ENCODE measurements at places on chromosomes 6 and 20. TPM values are rescaled to one million over a fixed set of nuclear protein-coding genes. Genes with fewer than 3 reads are reported as not detected.

DNA sequence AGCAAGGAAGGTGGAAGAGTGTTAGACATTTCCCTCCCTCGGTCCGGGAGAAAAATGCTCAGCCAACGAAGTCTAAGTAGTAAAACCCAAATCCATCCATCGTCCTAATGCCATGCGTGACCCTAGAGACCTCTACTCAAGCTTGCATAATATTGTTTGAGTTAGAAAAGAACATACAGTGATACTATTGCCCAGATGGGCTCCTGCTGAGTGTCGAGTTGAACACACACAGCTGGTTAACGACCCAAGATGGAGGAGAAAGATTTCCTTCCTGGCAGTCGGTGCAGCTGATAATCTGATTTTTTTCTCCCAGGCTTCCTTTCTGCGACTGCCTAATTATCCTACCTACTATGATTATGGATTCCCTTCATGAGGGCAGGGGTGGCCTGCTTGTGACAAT lies 164.4 kb upstream of the KCNG1 start:
- DNase-seq = no peak

DNA sequence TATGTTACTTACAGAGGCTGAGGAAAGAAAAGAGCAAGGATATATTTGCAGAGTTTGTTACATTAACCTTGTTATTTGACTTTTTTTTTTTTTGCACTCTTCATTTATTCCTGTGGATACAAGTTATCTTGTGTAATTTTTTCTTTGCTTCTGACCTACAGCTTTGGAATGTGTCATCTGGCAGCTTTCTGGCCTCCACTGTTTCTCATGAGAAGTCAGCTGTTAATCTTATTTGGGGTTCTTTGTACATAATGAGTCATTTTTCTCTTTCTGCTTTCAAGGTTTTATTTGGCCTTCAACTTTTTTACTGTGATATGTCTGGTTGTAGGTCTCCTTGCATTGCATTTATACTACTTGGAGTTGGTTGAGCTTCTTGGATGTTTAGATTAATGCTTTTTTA lies 333.4 kb downstream of the SMOC2 start:
- no peak for DNase-seq

- DNase-seq = no peak
These were observed 11.5 kb downstream of the HLA-DPA1 start for GRCh38 chr6:33061987-33062386.

DNA sequence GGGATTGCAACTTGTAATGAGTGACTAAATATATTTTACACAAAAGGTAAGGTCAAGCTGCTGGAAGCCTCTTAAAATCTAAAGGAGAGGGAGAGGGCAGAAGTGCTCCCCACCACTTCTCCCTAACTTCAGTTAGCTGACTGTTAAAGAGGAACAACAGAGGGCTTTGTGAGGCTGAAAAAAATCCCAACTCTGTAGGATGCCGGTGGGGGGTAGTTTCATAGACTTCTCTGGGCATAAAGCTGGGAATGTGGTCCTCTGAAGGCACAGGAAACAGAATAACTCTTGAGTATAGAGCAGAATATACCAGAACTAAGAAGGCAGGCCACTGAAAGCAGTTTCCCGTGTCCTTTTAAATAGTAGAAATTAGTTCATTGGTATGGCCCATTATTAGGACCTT lies 71.6 kb downstream of the KIF6 start:
- DNase-seq = no peak

GRCh38 chr20:57202309-57202708 lies 64.1 kb downstream of the BMP7 start:
- no peak for DNase-seq

- DNase-seq = no peak
These were observed 12.4 kb upstream of the GDAP1L1 start for GRCh38 chr20:44234566-44235317.

DNA sequence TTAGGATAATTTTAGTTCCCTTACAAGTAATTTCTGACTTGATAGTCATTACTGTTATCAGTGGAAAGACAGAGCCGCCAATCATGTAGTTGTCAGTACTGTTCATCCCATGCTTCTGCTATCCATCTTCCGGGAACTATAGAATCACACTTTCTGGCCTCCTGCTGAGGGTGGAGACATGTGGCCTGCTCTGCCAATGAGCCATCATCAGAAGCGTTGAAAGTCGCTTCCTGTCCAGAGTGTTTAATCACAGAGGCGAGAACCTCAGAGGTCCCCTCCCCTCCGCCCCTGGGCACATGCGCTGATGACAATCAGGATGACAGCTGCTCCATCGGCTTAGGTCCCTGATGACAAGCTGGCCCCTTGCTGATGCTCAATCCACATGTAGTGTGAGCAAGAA lies 3.0 kb downstream of the DDO start:
- DNase-seq = no peak

DNA sequence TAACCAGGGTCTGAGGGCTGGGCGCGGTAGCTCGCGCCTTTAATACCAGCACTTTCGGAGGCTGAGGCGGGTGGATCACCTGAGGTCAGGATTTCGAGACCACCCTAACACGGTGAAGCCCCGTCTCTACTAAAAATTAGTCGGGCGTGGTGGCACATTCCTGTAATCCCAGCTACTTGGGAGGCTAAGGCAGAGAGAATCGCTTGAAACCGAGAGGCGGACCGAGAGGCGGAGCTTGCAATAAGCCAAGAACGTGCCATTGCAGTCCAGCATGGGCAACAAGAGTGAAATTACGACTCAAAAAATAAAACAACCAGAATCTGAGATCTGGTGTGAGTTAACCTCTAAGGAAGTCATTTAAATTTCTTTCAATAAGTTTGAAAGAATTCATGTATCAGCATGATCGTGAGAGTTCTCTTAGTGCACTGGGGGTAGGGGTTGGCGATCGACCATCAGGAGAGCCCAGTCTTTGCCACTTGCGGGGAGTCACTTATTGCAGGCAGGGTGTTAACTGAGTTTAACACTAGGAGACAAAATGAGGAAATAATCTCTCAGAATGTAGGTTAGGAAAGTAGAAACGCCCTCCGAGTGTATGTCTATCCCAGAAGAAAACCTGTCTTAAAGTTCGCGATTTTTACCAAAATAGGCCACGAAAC lies 206.5 kb upstream of the ZNF184 start:
- DNase-seq = no peak

DNA sequence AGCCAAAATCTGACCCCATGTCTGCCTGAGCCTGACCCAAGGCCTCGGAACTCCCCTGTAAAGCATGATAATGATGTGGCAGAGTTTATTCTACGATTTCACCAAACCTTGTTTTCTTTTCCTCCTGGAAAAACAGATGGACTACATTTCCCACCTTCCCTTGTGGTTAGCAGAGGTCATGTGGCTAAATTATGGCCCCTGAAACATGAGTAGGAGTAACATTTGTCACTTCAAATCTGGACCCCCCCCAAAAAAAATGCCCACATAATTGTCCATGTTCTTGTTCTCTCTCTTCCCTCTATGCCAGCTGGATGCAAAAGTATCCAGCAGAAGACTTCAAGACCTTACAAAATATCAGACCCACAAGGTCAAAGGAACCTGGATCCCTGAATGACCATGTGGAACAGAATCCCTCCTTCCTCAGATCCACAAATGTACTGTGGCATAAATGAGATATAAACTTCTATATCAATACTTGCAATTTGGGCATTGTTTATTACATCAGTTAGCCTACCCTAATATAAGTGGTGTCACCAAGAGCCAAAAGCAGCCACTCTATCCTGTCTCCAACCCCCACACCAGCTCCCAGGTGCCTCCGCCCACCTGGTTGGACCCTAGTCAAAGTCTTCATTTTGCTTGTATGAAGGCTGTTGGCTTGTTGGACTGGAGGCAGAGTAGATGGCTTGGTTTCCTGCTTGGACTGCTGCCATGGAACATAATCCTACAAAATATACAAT lies 1.4 kb downstream of the C20orf96 start:
- DNase-seq = no peak

GRCh38 chr6:103783329-103783728 lies 1076.4 kb downstream of the HACE1 start:
- DNase-seq = no peak

DNA sequence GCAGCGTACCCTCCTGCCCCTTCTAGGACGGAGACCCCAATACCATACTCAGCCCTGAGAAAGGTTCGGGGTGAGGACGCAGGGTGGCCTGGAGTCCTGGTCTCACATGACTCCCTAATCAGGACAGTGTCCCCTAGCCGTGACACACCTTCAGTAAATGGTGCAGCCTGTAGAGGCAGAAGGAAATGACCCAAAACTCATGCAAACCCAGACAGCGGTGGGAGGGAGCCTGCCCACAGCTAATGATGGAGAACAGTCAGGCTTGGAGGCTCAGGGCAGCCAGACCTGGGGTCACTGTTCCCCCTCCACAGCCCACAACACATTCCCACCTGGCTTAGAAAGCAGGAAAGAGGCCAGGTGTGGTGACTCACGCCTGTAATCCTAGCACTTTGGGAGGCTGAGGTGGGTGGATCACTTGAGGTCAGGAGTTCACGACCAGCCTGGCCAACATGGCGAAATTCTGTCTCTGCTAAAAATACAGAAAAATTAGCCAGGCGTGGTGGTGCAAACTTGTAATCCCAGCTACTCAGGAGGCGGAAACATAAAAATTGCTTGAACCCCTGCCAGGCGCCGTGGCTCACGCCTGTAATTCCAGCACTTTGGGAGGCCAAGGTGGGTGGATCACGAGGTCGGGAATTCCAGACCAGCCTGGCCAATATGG lies 8.8 kb upstream of the HMGA1 start:
- no peak for DNase-seq

- DNase-seq = no peak
These were observed 136.3 kb downstream of the CD109 start for GRCh38 chr6:73832313-73832712.

GRCh38 chr6:129194306-129194941 lies 311.5 kb downstream of the LAMA2 start:
- DNase-seq = no peak

DNA sequence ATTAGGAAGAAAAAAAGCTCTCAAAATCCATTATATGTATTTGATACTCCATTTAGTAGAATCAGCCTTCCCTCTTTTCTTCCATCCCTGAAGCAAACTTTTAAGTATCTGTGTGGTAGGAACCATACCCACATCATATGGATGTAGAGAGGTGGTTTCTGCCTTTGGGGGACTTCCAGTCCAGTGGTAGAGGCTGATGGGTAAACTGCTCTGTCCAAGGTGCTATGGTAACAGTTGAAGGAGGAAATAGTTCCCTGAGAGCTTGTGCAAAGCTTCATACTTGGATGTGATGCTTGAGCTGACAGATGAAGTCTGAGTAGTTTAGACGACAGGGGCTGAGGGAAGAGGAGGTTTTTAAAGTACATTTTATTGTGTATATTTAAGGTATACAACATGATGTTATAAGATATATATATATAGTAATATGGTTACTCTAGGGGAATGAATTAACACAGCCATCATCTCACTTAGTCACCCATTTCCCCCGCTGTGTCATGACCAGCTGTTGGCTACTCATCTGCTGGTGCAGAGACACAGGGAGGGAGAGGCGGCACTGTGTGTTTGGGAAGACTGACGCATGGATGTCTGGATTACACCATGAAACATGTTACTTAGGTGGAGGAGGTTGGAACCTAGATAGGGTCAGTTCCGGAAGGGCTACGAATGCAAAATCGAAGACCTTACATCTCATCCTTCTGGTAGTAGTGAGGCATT lies 185.2 kb downstream of the FARS2 start:
- no peak for DNase-seq

- DNase-seq = no peak
These were observed 1.5 kb downstream of the RIOK1 start for GRCh38 chr6:7391151-7391550.

- peak; percentile 30 for DNase-seq
These were observed 931 bp upstream of the UCKL1 start for GRCh38 chr20:63957004-63957689.

GRCh38 chr20:4962241-4962855 lies 39.0 kb downstream of the SLC23A2 start:
- DNase-seq = no peak

DNA sequence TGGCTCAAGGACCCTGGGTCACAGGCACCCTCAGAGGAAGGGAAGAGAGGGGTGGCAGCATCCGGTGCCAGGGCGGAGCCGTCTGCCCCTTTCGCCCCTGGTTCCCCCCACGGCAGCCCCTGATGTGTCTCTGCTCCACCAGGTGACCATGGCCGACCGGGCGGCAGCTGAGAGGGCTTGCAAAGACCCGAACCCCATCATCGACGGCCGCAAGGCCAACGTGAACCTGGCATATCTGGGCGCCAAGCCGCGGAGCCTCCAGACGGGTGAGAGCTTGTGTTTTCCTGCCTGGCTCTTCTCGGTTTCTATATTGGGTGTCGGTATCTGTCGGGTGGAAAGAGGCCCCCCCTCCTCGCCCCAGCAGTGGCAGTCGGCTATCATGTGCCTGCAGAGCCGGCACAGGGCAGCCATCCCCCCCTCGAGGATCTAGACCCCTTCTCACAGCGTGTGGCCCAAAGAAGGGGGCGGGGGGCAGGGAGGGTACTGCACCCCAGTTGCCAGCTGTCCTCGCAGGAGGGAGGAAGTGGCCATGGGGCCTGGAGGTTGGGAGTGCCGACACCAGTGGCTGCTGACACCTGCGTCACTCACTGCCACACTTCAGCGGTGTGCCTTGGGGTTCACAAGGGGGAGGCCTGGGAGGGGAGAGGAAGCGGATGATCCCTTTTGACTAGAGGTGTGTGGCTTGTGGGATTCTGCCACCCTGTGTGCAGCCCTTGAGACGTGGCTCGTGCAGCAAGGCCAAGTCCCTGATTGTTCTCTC lies 1.5 kb downstream of the RBM38 start:
- no peak for DNase-seq

- DNase-seq = no peak
These were observed at the start of gene HLA-DQA1 for GRCh38 chr6:32637219-32637880. HLA-DQA1 (plus strand) TSS chr6:32637406; CDS start chr6:32637459, 53 bp downstream.

- no peak for DNase-seq
These were observed 64.9 kb upstream of the TAB2 start for GRCh38 chr6:149252622-149253021.

DNA sequence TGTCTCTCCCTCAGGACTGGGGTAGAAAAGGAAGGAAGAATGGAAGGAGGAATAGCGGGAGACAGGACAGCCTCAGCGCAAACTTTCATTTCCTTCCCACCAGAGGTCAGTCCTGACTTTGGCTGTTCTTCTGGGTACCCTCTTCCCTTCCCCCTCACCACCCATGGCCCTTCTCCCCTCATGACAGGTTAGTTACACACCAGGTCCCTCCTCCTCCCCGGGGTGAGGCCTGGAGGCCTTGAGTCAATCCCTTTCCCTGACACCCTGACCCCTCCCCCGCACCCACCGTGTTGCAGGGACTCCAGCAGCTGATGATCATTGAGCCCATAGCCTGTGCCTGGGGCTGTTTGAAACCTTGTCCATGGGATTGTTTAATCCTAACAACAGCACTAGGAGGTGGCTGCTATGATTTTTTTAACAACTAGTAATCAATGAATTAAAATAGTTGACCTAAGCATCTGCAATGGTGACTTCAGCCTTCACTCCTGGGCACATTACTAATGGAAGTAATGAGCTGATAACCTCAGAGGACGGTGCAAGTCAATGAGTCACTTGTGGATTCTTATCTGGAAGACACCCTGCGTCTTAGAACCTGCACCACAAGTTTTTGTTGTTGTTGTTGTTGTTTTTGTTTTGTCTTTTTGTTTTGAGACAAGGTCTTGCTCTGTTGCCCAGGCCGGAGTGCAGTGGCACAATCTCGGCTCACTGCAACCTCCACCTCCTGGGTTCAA lies 46.6 kb upstream of the CCDC167 start:
- no peak for DNase-seq

- no peak for DNase-seq
These were observed 414 bp downstream of the TGM2 start for GRCh38 chr20:38164624-38165088.

- peak; percentile 67 for DNase-seq
These were observed 891 bp upstream of the POU3F2 start for GRCh38 chr6:98833307-98834059.

Gene LMBRD1
- 88.6 TPM for total RNA-seq

Gene GNAS-AS1
- total RNA-seq = 0.94 TPM

Gene SEL1L2
- total RNA-seq = 0.62 TPM

Gene FNDC1
- total RNA-seq = 1.1 TPM

Gene DLL1
- total RNA-seq = 11.9 TPM

All from occipital lobe (tissue), 3 donors.